Stimulated activated CD8-positive, alpha-beta memory T cell treated with anti-CD3 and anti-CD28 coated beads, Interleukin-2, amount 100 ng/mL, for 1 hour (primary cell): ENCODE measurements at places on chromosomes 5 and 9.
A peak's percentile ranks its signal among the peaks of the same experiment; 100 is the strongest.

GRCh38 chr5:34657988-34658387 is 1.9 kb downstream of the RAI14 start:
- DNase-seq: no peak

DNA sequence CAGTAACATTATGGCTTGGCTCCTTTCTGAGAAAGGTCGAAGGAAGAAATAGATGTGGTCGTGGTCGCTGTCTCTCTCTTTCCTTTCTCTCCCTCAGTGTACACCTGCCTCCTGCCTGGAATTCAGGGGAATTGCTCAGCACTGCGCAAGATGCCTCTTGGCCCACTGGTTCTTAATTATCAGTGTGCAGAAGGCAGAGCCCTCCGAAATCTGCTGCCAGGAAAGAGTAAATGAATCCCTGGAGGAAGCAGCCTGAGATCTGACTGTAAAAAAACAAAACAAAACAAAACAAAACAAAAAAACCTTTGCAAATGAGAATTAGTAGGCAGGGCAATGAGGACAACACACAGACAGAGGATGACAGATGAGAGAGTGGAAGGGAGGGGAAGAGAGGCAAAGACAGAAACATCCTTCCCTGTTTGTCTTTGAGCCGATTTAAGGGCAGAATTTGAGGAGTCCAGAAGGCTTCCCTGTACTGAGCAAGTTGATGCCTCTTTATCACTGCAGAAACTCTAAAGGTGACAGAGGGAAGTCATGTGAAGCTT is 113.8 kb upstream of the PUM3 start:
- DNase-seq: no peak

GRCh38 chr5:148386041-148386440 is 2.3 kb downstream of the FBXO38 start:
- no peak for DNase-seq

- DNase-seq: no peak
Observed at GRCh38 chr9:70413464-70413798, 1.0 kb downstream of the KLF9 start.

DNA sequence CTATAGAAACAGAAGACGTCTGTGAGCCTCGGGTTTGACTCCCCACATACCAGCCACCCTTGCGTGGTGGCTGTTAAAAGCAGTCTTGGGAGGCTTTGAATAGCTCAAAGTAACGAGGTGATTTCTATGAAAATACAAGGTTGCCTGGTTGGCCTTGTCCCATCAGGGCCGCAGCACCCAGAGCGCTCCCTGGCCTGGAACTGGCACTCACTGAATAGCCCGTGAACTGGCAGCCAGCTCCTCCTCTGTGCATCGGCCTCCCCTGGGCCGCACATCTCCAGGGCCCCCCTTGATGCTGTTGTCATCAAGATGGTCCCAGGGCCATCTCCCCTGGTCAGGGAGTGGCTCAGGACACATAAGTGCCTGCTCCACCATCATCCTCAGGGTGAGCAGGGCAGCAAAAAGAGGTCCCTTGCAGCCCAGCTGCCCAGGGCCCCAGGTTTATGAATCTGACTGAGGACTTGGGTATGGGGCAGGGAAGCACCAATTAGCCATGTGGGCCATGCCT is 144.6 kb upstream of the PPP1R26 start:
- no peak for DNase-seq

GRCh38 chr5:41776435-41776834 is 93.8 kb downstream of the OXCT1 start:
- no peak for DNase-seq

DNA sequence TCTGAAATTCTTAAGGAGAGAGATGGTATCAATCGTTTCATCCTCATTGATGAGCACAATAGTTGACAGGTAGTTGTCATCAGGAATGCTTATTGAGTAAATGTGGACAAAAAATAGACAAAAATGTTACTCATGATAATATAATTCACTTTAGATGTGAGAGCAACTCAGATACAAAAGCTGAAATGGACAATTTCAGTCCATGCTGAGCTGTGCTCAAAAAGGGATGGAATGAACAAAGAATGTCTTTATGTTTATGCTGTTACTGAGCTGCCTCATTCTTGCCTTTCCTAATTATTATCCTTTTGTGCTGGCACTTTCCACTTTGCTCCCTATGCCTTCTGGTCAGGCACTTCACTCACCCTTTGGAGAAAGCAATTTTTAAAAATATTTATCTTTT is 49.5 kb downstream of the JAKMIP2 start:
- no peak for DNase-seq

GRCh38 chr5:180540050-180540694 is 46.0 kb downstream of the CNOT6 start:
- DNase-seq: no peak

GRCh38 chr5:157593052-157593757 is 17.6 kb upstream of the ADAM19 start:
- no peak for DNase-seq

- DNase-seq: no peak
Observed at GRCh38 chr5:167827766-167828165, 463.7 kb upstream of the WWC1 start.

DNA sequence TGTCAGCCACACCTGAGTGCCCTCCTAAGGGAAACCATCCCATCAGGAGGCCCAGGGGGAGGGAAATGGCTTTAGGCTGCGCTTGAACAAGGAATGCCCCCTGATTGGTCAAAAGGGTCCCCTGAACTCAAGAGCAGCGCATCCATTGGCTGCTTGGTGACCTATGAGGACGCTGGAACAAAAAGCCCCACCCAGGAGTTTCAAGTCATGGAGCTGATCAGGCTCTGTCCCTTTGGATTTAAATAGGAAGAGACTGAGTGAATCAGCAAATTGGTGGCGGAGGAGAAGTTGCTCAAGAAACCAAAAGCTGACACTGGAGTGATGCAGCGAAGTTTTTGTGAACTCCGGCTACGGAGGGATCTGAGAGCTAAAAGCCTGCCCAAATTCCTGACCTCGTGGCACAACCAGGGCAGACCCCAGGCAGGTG is 66.7 kb downstream of the SMIM23 start:
- no peak for DNase-seq

DNA sequence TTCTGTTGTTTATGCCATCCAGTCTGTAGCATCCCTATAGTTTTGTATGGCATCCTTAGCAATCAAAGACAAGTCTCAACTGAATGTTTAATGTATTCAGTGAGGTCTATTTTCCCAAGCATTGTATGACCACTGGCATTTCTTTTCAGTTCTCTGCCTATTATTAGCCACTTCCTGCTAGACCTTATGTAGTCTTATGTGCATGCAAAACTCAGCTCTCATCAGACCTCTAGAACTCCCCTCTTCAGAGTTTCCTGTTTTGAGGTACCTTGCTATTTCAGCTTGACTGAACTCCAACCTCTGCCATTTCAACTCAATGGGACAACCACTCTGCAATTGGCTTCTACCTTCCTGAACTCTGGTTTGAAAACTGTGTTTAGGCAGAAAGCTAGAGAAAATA is 113.2 kb downstream of the SLC25A46 start:
- DNase-seq: no peak

- no peak for DNase-seq
Observed at GRCh38 chr5:36655161-36655560, 48.8 kb downstream of the SLC1A3 start.

- DNase-seq: no peak
Observed at GRCh38 chr5:116418016-116418415, 156.6 kb downstream of the SEMA6A start.

- DNase-seq: no peak
Observed at GRCh38 chr5:124480964-124481363, 265.5 kb downstream of the ZNF608 start.

DNA sequence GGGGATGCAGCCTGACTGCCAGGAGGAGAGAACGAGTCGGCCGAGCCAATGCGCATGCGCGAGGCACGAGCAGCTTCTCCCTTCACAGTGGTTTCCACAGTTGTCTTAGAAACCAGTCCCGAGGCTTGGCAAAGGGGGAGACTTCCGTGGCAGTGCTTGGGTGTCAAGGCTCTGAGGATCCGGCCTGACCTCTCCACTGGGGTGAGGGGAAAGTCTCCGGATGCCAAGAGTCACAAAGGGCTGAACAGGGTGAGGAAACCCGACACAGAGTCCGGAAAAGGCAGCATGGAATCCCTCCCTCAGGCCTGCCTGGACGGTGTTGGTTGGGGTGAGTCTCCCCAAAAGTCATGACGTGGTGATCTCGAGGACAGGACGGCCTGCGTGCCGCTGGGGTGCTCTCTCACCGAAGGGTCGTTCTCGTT is 475.5 kb downstream of the SPATA31A7 start:
- no peak for DNase-seq

GRCh38 chr5:127298656-127299055 is 8.1 kb downstream of the MEGF10 start:
- no peak for DNase-seq

- DNase-seq: no peak
Observed at GRCh38 chr9:133845440-133845839, 107.3 kb upstream of the SARDH start.

- no peak for DNase-seq
Observed at GRCh38 chr5:119276978-119277377, 78.8 kb upstream of the TNFAIP8 start.

DNA sequence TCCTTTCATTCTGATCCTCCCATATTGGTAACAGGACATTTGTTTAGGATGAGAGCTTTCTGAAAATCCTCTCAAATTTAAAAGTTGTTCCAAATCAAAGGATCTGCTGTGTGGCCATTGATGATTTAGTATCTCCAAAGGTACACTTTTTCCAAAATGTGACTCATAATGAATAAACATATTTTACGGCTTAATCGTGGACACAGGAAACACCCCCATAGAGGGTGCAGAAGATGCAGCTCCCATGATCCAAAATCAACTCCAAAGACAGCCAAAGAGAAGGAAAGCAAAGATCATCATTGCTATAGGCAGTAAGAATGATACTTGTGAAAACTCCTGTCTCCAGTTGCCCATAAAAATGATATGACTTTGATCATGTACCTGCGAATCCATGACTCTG is 239.7 kb downstream of the PIK3R1 start:
- no peak for DNase-seq

DNA sequence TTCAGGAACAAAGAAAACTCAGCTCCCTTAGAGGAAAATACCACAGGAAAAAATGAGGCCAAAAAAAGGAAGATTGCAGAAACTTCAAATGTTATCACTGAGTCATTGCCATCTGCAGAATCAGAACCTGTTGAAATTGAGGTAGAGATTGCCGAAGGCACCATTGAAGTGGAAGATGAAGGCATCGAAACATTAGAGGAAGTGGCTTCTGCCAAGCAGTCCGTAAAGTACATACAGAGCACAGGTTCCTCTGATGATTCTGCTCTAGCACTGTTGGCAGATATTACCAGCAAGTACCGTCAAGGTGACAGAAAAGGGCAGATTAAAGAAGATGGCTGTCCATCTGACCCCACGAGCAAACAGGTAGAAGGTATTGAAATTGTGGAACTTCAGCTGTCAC is 30.8 kb upstream of the NIM1K start:
- DNase-seq: no peak

- DNase-seq: peak; percentile 26
Observed at GRCh38 chr5:2038321-2039179, 155.8 kb upstream of the IRX4 start.

- no peak for DNase-seq
Observed at GRCh38 chr9:122042056-122042455, 51.1 kb downstream of the TTLL11 start.

DNA sequence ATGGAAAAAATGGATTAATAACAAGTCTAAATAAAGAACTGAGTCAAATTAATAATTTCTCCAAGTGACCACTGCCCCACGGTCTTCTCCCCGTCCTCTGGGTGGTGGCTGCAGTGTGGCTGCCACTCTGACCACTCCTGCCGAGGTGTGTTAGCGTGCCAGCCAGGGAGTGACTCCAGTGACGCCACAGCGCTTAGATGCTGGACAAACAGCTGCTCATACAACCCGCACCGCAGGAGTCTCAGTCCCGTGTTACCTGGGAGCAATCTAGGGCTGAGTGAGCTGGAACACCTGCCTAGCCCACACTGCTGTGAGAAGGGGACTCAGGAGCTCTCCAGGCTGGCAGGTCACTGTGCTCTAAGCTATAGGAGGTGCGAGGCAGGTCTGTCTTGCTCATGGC is 10.2 kb downstream of the MAPK9 start:
- DNase-seq: no peak

DNA sequence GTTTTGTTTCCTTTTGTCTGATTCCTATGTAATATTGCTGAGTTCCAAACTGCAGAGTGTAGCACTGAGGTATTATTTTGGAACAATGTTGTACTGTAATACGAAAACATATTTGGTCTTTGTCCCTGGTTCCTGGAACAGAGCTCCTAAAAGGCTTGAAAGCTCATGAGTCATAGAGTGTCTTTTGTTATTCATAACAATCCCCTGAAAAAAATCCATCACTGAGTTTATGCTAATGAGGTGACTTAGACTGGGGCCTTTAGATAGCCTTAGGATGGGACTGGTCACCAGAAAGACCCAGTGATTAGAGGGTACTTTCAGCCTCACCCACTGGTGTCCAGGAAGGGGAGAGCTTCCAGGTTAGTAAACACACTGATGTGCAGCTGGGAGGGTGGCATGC is 132.7 kb upstream of the POU5F2 start:
- DNase-seq: no peak

GRCh38 chr5:100826133-100826532 is 76.9 kb downstream of the ST8SIA4 start:
- no peak for DNase-seq

- DNase-seq: no peak
Observed at GRCh38 chr5:104421431-104421830, 858.8 kb upstream of the NUDT12 start.

DNA sequence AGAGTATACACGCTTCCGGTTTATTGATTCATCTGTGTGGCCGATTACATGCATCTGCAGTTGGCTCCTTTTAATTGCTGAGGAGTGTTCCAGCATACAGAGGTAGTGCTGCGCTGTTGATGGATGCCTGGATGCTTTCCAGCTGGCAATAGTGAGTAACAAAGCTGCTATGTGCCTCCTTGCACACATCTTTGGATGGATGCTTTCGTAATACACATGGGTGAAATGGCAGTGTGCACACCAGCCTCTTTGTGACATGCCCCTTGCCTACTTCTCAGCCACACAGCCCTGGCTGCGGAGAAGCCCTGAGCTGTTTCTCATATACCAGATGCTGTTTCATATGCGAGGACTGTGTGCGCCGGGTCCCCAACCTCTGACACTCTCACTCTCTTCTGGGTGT is 151.0 kb downstream of the GADD45G start:
- no peak for DNase-seq

DNA sequence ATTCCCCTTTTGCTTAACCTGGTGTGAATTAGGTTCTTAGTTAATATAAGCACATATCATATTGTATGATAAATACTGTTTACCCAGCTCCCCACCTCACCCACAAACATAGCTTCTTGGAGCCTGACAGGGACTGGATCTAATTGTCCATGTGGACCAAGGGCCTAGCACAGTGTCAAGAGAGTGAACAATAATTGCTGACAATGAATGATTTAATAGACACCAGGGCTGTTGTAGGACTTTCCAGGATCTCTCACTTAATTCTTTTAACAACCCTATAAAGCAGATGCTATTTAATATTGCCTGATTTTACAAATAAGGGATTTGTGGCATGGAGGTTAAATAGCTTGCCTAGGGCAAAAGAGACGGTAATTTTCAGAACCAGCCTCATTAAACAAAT is 24.8 kb downstream of the AK3 start:
- no peak for DNase-seq

- DNase-seq: no peak
Observed at GRCh38 chr5:6350277-6351090, 27.9 kb downstream of the MED10 start.
